NK-92 treated with Interleukin-12 subunit alpha and Interleukin-12 subunit beta, amount 100 ng/mL, for 24 hours (cell line): ENCODE measurements at places on chromosomes 1 and 21.

DNA sequence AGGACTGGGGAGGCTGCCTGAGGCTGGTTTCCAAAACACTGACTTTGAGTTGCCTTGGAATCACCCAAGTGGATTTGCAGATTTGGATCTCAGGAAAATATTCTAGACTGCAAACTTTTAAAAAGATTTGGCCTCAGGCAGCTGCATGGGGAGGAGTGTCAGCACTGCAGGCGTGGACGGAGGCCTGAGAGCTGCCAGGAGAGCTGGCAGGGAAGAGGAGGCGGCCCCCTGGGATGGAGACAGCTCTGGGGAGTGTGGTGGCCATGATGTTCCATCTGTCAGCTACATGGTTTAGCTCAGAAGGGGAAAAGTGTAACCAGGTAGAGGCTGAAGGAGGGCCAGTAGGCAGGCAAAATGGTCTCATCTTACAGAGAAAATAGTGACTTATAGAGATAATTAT lies 72.1 kb downstream of the VPS26C start:
- DNase-seq = no peak

DNA sequence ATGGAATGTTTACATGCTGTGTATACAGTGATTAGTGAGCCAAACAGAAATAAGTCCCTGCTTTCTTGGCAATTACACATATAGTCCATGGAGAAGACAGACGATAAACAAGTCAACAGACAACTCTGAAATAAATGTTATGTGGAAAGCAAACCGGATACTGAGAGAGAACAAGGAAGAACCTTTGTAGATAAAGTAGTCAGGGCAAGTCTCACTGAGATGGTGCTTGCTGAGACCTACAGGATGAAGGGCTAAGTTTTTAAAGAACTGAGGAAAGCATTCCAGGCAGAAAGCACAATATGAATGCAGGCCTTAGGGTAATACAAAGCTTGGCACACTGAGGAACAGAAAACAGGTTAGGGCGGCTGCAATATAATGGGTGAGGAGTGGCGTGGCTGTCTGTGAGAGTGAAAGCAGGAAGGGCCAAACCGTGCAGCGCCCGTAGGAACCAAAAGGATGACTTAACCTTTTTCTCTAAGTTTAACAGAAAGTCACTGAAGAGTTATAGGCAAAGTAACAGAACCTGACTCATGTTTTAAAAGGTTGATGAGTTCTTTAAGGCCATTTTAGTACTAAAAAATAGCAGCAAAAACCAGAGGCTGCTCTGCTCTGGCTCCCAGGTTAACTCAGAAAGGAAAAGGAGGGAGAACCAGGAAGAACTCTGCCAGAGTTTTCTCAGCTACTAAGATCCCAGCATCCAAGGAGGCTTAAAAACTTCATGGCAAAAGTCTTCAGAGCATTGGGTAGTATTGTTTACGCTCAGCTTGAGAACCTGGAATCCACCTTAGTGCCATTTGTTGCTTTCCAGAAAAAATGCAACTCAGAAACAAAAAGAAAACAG lies 8.7 kb upstream of the TTF2 start:
- no peak for DNase-seq

GRCh38 chr1:2412773-2413494 lies 570 bp upstream of the PEX10 start:
- no peak for DNase-seq

- DNase-seq = no peak
Measured at GRCh38 chr1:149906570-149907075, 7.3 kb downstream of the BOLA1 start.

DNA sequence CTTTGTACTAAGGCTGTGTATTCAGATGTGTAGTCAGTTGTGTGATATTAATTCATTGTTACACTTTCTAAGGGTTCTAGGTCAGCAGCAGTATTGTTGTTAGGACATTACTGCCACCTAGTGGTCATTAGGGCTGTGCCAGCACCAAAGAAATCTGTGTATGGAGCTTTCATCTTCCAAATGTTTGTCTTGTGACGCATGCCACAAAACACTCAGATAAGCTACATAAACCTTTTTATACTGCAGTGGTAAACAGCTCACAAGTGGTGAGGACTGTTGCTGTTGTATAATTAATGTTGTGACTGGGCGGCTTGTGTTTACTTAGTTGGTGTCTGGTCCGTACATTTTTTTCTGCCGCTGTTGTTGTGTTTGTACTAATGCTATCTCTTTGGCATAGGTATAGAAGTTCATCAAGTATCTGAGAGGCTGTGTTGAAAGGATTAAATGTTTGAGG lies 51.7 kb downstream of the S1PR1 start:
- peak; percentile 21 for DNase-seq

DNA sequence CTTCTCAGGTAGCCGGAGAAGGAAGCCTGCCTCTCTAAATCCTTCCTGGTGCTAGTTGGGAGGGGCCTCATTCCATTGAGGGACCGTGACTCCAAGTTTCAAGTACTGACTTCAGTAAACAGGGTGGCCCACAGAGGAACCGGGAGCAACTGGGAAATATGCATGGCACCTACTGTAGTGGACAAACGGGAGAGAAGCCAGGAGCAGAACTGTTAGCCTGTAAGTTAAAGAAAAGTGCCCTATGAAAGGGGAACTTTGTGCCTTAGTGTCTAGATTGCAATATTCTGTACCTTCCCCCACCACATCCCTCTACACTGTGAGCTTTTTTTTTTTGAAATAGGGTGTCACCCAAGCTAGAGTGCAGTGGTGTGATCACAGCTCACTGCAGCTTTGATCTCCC lies 33.2 kb upstream of the KANK4 start:
- DNase-seq = no peak
